ENCODE measurements at places on chromosomes 4 and X.

DNA sequence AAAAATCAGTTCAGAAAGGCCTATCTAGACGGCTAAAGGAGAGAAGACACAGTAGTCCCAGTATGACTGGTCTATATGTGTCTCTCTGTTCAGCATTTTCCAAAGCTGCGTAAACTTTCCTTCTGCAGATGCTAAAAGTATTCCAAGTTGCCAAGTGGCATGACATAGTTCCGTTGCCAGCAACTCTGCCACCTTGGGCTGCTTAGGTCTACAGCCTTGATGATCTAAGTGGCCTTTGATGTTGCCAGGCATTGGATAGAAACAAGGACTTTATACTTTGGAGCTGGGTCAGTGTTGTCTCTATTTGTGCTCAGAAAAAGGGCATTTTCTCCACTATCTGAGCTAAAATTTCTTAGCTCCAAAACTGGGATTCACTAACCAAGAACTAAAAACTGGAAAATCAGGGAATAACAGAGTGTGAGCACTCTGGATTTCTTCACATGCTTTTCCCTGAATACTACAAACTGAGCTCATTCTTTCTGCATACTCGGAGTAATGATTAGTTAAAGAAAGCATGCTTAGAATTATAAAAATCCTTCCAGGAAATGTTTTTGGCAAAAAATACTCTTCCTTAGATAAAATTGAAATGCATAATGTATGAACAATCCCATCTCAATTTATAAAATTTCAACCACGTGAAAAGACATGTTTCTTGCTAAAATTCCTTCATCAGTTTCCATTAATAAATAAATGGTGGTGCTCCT is 191.4 kb downstream of the ADAMTS3 start:
- DNase-seq, result no peak

DNA sequence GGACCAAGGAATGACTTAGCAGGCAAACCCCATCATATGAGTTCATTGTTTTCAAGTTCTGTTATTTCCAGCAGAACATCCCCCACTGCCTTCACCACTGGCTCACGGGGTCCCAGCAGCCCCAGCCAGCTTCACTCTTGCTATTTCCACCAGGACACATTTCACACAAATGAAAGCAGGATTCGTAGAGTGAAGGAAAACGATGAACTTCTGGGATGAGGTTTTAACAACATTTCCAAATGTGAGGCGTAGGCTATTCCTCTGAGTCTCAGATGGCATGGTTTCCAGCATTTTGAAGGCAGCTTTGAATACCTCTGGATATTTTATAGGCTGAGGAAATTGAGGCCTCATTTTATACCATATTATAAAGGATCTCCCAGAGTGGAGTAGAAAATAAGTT is 32.9 kb upstream of the EGFL6 start:
- no peak for DNase-seq

- no peak for DNase-seq
Observed at GRCh38 chr4:85932500-85933290, 427.2 kb downstream of the MAPK10 start.

DNA sequence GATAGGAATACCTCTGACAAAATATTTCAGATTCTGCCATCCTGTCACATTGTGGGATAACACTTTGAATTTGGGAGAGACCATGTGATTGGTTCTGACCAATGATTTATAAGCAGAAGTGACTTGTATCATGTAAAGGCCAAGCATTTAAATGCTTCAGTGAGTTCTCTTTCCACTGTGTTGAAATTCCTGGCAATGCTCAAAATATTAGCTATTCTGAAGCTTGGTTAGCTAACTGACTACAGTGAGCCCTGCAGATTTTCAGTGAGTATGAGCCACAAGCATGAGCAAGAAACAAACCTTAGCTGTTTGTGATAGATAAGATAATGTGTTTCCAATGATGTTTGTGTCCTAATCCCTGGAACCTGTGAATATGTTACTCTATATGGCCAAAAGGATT is 562.8 kb upstream of the AADAT start:
- no peak for DNase-seq

GRCh38 chr4:41572516-41572915 is 34.6 kb downstream of the LIMCH1 start:
- no peak for DNase-seq

DNA sequence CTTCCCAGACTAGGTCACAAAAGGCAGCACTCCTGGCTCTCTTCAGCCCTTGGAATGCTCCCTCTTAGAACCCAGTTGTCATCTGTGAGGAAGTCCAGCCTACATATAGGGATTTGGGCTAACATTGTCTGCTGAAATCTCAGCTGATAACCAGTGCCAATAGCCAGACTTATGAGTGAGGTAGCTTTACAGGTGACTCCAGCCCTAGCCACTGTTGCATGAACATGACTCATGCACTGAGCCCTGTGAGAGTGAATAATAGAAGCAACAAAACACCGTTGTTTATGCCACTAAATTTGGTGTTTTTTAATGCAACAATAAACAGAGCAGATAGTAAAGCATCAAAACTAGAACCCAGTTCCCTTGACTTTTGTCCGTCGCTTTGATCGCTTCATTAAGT is 433.2 kb downstream of the STIM2 start:
- no peak for DNase-seq

DNA sequence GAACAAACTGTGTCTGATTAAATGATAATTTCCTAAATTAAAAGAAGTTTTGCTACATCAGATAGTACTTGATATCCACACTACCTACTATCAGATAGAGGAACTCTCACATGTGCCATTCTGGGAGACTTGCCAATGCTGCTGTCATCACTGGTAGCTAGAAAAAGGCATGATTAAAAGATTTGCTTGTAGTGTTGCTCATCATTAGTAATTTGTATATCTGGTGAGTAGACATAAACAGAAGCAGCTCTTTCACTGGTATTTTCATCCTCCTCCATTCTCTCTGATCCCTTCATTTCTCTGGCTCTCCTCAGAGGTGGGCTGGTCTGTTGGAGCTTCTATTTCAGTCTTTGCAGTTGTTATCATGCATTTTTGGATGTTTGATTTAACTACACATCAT is 56.0 kb downstream of the SPRY1 start:
- no peak for DNase-seq

All from NCI-H187 treated with DMSO at 0.1 percent for 48 hours (cell line).